Fibroblast of skin of left biceps (primary cell): ENCODE measurements at places on chromosomes 2 and 18.

DNA sequence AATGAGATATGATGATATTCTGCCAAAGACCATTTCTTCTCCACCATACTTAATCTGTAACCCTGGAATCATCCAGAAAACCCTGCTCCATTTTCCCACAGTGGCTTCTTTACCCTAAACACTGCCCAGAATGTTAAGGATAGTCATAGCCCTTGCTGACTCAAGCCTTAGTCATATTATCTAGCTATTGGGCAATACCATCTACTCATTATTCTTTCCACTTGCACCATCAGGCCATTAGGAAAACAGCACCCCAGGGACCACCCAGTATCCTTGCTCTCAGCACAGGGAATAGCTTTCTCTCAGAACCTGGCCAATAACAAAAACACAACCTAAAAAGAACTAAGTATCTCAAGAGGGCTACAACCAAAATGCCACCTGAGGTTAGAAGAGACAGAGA is 445.7 kb upstream of the SLC14A2 start:
- DNase-seq: peak; percentile 86

DNA sequence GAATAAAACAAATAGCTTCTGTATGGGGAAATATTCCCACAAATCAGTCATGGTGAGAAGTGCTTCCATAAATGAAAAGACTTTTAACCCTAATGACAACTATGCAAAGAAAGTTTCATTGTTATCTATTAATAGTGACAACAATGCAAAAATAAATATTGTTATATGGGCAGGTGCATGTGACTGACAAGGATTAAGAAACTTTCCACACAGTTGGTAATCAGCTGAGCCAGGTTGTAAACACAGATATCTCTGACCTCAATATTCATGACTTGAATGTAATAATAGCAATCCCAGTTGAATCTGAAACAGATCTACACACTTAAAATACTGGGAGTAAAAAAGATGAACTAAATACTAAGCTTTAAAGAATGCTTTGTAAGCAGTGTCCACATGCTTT is 517.0 kb upstream of the SOX11 start:
- DNase-seq: no peak

DNA sequence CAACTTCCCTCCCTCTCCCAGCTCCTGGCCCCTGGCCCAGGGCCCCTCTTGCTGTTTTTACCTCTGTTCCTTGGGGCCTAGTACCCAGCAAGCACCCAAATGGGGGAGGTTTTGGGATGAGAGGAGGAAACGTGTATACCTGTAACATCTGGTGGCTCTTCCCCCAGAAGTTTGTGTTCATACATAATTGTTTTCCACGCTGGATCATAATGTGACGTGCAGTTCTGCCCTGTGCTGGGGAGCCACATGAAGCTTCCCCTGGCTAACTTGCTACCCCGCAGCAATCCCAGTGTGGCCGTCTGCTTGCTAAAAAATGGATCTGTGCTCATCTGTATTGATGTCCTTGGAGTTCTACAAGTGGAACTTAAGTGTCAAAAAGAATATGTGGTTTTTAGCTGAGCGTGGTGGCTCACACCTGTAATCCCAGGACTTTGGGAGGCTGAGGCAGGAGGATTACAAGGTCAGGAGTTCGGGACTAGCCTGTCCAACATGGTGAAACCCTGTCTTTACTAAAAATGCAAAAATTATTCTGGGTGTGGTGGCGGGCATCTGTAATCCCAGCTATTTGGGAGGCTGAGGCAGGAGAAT is 36.5 kb downstream of the ANO7 start:
- DNase-seq: no peak

DNA sequence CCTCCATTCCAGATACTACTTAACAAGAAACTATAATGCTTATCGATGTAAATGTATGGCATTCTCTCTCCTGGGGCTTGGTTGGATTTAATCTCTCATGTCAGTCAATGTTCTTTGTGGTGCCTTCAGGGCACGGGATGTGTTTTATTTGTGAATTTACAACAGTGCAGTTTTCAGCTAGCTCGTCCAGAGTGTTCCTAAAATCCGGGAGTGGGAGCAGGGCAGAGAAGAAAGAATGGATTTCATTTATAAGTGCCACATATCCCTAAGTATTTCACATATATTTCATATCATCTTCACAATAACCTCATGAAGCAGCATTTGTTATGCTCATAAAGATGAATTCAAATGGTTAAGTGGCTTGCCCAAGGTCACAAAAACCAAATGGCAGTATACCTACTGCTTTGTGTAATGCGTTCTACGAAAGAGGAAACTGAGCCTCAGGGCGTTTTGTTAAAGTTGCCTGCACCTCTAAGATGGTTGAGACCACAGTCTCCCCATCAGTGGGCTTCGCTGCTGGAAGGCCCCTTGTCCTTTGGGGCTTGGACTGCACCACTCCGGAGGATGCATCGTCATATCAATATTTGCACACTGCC is 134.7 kb upstream of the MGAT5 start:
- no peak for DNase-seq

DNA sequence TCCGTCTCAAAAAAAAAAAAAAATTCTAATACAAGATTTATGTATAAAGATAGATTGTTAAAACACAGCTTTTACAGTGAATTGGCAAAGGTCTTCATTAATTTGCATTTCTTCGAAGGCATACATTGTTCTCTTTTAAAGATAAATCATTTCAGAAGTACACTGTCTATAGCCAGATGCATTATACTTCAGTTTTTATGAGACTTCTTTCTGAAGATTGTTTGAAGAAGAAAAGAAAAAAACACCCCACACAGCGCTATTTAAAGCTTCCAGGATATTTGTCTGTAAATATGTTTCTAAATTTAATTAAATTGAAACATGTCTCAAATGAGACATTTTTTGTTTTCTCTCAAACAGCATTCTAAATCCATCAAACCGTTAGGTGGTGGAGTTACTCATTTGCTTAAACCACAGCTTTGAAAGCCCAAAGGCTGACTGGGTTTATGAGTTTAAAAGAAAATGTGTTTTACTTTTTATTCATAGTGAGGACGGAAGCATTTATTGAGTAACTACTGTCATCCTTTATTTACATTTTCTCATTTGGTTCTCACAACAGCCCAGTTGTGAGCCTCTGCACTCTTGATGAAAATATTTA is 42.4 kb upstream of the C1GALT1C1L start:
- no peak for DNase-seq

DNA sequence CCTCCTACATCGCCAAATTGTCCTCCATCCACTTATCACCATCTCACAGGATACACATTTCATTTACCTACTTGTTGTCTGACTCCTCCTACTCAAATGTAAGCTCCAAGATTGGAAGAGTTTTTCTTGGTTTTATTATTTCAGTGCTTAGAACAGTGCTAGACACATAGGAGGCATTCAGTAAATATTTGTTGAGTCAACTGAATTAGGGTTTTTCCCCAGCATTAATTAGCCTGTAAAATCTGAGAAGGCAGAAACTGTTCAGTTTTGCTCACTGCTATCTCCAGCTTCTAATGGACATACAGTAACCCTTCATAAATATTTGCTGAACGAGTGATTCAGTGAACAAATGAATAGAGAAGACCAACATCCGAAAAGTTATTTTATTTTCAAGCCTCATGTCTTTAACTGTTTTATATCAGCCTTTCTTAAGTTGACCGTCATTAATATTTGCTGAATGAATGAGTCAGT is 800 bp downstream of the TTC21B start:
- DNase-seq: no peak

DNA sequence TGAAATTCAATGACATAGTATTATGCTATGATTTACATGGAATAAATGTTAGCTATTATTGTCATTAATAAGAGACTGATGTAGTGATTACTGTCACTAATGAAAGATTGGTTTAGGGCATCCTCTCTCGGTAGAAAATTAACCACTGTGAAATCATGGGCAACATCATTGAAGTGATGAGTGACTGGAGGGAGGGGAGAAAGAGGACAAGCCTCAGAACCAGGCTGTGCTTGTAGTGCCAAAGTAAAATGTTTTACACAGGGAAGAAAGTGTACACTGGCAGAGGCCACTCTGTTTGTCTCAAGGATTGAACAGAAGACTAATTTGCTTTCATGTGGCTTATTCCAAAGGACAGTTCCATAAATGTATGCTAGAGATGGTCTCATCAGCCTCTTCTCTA is 456.2 kb upstream of the TCF4 start:
- no peak for DNase-seq

DNA sequence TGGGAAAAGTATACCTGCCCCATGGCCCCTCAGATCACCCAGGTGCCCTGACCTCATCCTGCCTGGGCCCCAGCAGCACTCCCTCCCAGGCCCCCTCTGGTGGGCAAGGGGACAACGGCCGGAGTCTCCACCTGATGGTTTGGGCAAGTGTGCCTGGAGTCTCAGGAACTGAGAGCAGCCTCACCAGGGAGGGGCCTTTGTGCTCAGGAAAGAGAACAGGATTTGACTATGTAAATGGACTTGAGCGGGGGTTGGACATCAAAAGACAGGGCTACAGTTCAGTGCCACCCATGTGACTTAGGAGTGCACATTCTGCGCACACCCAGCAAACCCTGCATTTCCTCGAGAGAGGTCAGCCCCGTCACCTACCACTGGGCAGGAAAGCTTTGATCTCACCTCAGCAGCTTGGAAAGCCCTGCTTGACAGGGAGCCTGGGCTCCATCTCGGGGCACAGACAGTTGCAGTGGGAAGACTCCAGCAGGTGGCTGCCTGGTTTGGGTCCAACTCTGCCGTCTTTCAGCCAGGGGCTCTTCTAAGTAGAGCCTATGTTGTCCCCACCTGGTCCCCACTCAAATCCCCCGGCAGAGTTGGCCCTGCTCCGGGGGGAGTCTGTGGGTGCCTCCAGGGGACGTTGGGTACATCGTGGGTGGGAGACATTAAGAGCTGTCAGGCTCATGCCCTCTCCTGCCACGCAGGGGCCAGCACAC is 3.3 kb downstream of the INPP5D start:
- DNase-seq: no peak

DNA sequence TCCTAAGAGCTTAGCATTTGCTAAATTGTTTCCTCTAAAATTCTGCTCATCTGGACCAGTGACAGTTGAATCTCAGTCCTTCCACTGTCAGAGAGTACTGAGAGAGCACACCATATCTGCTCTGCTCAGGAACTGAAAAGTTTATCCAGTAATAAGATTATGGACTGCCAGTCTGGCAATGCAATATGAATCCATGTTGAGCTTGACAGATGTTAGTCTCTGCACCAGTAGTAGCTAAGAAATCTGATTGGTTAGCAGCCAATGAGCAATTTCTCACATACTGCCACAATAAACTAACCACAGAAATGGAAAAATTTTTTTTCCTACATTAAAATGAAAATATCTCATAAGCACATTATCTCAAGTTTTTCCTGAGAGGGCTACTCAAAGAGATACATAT is 2.3 kb downstream of the PRKD3 start:
- DNase-seq: no peak

- no peak for DNase-seq
These were observed 24.0 kb upstream of the MAP3K20 start for GRCh38 chr2:173051463-173052215.

DNA sequence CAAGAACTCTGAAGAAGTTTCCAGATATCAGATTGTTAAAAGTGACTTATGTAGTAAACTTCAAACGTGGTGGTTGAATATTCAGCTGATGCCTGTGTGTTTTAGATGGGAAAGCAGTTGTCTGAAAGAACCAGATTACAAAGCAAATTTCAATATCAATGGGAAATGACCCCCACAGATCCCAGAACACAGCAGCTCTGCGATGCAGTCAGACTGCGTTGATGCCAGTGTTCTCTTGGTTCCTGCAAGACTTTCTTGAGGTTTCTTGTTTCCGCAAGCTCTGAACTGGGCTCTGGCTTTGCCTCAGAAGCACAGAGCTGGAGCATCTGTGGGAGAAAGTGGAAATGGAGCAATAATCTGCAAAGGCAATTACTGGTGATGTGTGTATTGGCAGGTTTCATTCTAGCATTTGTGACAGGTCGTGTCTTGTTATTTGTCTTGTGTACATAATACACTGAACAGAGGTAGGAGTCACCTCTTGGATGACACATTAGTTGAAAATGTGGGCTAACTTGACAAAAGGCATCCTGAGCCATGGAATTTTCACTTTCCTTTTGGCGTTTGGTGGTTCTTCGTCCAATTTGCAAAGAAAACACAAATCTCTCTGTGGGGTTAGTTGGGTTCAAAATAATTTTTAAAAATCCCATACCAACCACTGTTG is 10.8 kb upstream of the LYPD6B start:
- DNase-seq: no peak

- no peak for DNase-seq
These were observed 230.8 kb upstream of the CHAC2 start for GRCh38 chr2:53536583-53537361.

DNA sequence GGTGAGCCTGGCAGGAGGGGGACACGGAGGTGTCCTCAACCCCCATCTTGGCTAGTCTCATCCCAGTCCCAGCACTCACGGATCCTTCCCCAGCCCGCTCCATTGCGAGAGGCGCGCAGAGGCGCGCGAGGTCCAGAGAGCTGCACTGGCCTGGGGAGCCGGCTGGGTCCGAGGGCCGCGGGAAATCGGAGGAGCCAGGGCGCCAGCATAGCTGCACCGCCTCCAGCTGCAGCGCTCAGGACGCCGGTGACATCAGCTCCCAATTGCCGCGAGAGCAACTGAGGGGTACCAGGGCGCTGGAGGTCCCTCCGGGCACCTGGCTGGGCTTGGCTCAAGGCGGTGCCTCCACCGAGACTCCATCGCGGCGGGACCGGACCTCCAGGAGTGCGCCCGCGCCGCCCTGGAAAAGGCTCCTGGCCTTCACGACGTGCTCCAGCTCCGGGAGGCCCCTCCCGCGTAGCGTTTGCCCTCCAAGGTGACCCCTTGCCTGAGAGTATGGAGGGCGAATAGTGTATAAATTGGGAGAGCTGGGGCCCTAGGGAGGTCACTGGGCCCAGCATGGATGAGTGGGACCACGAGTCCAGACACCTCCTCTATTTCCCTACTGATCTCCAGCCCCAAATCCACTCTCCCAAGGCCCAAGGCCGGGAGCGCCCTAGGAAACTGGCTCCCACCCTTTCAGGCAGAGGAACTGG is 5.5 kb downstream of the RTKN start:
- DNase-seq: no peak

DNA sequence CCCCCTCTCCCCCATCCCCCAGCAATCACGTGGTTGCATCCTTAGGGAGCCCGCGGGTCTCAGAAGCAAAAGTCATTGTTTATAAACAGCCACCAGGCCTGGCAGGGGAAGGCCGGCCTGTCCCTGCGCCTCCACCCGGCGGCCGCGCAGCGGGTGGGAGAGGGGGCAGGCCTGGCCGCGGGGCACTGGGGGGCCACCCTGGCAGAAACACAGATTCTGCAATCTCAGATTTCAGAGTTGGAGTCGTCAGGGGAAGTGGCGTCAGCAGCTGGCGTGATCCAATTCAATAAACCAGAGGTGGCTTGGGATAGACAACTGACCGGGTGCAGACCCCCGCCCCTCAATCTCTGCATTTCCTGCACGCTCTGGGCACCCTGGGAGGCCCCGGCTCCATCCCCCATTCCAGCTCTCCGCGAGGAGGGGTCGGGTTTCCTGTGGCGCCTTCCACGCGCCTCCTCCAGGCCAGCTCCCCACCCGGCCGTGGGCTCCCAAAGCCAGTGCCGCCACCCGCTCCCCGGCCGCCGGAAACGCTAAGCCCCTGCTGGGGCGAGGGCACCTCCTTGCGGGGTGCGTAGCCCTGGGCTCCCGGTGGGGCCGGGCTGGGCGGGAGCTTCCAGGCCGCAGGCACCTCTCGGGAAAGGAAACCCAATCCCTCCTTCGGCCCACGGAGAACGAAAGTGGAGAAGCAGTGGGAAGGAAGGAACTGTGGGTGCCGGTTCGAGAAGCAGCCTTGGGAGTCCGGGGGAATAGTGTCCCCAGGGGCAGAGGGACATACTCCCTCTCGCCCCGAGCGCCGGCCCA is 1.1 kb downstream of the BIN1 start:
- DNase-seq: no peak
